ENCODE measurements at places on chromosomes 3 and 15. TPM values are rescaled to one million over a fixed set of nuclear protein-coding genes. Genes with fewer than 3 reads are reported as not detected.

- no peak for DNase-seq
These were observed 36.9 kb upstream of the ARPP21 start for GRCh38 chr3:35602395-35602936.

- DNase-seq, result no peak
These were observed 311.5 kb downstream of the TLE3 start for GRCh38 chr15:69786136-69786701.

- DNase-seq, result no peak
These were observed 95.0 kb downstream of the IQCH start for GRCh38 chr15:67349634-67350033.

Gene STOML1
- 9.5 TPM for polyA plus RNA-seq

Gene FSIP1
- 4.2 TPM for polyA plus RNA-seq

- DNase-seq, result no peak
These were observed 269.2 kb upstream of the CNTN3 start for GRCh38 chr3:74883690-74884089.

Gene GOLGA8M
- 2.8 TPM for polyA plus RNA-seq

DNA sequence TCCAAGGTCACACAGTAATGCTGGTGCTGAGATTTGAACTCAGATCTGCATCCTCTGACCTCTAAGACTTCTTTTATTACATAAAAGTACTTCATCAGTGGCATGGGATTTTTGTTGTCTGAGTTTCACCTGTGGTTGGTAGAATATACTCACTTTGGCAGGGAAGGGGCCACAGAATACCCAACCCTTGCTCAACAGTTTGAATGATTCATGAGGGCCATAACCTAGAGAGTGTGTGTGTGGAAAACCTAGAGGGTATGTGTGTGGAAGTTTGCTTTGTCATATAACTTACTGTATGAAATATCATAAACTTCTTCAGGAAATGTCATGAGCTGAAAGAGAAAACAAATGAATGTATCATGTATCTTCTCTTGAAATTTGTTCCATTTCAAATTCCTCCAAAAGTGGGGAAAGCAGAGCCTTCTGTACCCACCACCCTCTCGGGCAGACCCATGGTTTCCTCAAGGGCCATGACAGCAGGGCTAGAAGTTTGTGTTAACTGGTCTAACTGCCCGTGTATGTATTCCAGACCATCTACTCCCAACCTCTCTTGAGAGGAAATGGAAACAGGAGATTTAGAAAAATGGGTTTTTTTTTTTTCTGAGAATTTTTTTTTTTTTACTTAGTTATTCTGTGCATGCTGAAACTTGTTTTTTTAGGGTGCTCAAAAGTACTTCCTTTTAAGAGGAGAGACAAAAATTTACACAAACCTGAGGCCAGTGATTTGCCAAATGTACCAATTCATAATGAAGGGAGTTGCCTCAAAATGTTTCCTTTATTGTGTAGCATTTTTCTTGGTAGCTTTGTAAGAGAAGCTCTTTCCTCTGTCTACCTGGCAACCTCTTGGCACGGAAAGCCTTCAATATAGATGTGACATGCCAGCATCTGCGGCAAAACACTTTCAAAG, 127.0 kb downstream of the TPRG1 start:
- DNase-seq, result no peak

- no peak for DNase-seq
These were observed 417 bp downstream of the TBCCD1 start for GRCh38 chr3:186566772-186567071.

- DNase-seq, result no peak
These were observed 87.2 kb upstream of the NMNAT3 start for GRCh38 chr3:139764936-139765335.

Gene TMEM207
- polyA plus RNA-seq, result 22.3 TPM

Gene SH2D7
- 0.58 TPM for polyA plus RNA-seq

GRCh38 chr15:85354461-85354860, 25.9 kb upstream of the AKAP13 start:
- DNase-seq, result no peak

GRCh38 chr3:78725703-78726246, 1042.0 kb downstream of the ROBO1 start:
- no peak for DNase-seq

GRCh38 chr3:109853077-109853731, 515.9 kb upstream of the DPPA4 start:
- DNase-seq, result no peak

DNA sequence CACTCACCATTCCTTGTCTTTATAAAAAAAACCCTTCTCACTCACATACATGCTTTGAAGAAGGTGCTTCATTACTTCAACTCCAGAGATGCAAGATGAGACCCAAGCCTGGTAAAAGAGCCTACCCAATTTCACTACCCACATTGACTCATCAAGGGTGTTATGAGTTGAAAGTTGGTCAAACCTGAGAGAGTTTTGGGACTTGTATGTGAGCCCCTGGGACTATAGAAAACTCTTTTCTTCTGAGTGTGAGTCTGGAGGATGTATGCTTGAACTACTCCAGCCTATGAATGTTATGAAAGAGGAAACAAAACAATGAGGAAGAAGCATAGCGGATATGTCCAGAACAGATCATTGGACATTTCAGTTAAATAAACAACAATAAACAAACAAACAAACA, 106.5 kb upstream of the SATB1 start:
- DNase-seq, result no peak

DNA sequence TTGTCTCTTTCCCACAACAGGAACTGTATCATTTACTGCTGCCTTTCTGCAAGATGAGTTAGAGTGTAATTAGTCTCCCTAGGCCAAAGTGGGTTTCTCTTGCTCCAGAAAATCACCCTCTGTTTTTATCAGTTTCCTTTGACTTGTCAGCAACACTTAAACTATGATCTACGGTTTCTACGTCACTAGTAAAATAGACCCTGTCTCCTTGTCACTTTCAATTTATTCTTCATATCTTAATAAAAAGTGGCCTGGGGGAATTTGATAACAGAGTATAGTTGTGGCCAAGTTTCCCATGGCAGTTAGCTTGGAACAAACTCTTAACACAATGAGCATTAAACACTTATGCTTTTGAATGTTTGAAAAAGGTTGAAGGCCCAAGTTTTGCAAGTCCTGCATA, 79.6 kb downstream of the CGNL1 start:
- DNase-seq, result no peak

DNA sequence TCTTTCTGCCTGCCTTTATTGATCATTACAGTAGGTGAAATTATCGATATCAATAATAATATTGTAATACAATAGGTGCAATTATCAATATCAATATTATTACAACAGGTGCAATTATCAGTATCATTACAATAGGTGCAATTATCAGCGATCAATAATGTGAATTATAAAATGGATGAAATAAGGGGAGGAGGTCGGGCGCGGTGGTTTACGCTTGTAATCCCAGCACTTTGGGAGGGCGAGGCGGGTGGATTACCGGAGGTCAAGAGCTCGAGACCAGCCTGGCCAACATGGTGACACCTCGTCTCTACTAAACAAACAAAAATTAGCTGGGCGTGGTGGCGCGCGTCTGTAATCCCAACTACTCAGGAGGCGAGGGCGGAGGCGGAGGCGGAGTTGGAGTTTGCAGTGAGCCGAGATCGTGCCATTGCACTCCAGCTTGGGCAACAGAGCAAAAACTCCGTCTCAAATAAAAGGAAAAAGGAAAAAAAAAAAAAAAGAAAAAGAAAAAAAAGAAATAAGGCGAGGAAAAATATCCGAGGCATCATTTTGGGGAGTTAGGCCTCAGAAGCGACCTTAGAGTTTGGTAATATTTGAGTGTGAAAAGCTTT, 611 bp upstream of the BNIP2 start:
- no peak for DNase-seq

GRCh38 chr3:33826206-33826605, 27.8 kb downstream of the PDCD6IP start:
- DNase-seq, result no peak

- DNase-seq, result no peak
These were observed 86.5 kb downstream of the PIK3CB start for GRCh38 chr3:138748190-138748589.

Gene NMB
- 4.3 TPM for polyA plus RNA-seq

DNA sequence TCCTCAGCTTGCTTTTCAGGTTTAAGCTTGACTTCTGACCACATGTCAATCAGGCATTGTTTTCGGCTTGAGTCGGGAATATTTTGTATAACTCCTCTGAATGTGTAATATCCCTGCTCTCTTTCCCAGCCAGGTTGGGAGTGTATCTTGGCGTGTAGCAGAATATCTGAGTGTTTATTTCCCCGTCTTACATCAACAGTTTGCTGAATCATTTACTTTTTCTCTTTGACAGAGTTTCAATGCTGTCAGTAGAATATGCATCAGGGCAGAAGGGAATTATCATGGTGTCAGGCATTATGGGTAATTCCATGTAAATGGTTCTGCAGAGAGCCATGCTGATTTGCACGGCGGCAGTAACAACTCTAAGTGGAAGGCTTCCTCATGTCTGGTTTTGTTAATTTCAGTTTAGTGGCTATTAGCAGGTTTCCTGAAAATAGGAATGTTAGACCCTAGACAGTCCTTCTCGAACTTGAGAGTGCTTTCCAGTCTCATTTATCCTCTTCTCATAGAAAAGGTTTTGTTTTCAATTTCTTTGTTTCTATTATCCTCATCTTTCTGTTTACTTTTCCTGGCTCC, 566.3 kb downstream of the AGBL1 start:
- DNase-seq, result no peak

DNA sequence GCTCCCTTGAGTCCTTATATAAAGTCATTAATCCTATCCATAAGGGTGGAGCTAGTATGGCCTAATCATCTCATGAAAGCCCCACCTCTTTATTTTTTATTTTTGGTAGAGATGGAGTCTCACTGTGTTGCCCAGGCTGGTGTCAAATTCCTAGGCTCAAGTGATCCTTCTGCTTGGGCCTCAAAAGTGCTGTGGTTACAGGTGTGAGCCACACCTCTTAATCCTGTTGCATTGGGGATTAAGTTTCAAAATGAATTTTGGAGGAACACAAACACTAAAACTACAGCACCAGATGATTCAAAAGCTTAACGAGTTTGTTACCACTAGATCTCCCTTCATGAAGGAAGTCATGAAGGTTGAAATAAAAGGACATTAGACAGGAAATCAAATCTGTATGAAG, 27.7 kb downstream of the RAB7A start:
- DNase-seq, result no peak

DNA sequence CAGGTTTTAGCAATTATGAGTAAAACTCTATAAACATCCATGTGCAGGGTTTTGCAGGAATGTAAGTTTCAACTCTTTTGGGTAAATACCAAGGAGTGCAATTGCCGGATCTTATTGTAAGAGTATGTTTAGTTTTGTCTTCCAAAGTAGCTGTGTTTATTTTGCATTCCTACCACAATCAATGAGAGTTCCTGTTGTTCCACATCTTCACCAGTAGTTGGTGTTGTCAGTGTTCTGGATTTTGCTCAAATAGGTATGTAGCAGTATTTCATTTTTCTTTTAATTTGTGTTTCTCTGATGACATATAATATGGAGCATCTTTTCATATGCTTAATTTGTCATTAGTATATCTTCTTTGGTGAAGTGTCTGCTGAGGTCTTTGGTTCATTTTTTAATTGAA, 185.1 kb upstream of the GALNT15 start:
- DNase-seq, result no peak

DNA sequence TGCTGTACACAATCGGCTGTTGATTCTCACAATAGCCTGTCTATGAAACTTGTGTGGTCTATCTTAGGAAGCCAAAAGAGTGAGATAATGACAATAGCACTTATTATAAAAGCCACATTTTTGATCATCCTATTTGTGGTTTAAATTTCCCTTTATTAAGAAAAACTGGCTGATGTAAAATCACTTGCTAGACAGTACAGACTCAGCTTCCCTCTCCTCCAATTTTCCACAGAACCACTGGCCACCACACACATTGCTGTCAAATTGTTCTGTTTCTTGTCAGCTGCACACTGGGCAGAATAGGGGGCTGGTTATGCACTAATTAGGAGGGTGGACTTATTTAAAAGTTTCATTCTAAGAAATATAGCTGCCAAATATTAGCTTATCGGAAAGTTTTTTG, 425.9 kb downstream of the EPHA3 start:
- no peak for DNase-seq

Gene PLA2G4F
- 24.0 TPM for polyA plus RNA-seq

Measured in right renal cortex interstitium (tissue), 3 donors.